ENCODE measurements at places on chromosomes 7 and 10.

- H3K27ac ChIP-seq, result no peak overlapping the region
- no peak for DNase-seq
- H3K4me1 ChIP-seq, result no peaks in the 10 kb centered on the region
- no peak overlapping the region for H3K4me3 ChIP-seq
- no peaks in the 10 kb centered on the region for H3K27me3 ChIP-seq
These were observed 54.1 kb upstream of the CYP26C1 start for GRCh38 chr10:93006435-93007039.

- no peaks in the 10 kb centered on the region for H3K36me3 ChIP-seq
- DNase-seq, result peak; percentile 46
- H3K27me3 ChIP-seq, result peaks cover 10% of the 10 kb centered on the region
- peak overlapping the region; percentile 52 for H3K27ac ChIP-seq
- H3K4me1 ChIP-seq, result peaks cover 21% of the 10 kb centered on the region
- peak overlapping the region; percentile 69 for H3K4me3 ChIP-seq
These were observed 627 bp downstream of the DUSP5 start for GRCh38 chr10:110498087-110498981.

GRCh38 chr7:141789917-141790316, at the start of gene TAS2R5:
TAS2R5 (plus strand) TSS chr7:141790217; CDS start chr7:141790362, 145 bp downstream.
- H3K27me3 ChIP-seq, result no peaks in the 10 kb centered on the region
- peaks cover 52% of the 10 kb centered on the region for H3K36me3 ChIP-seq
- no peak for DNase-seq
- H3K27ac ChIP-seq, result no peak within 1 kb of the TSS
- peaks cover 3% of the 10 kb centered on the region for H3K4me1 ChIP-seq

DNA sequence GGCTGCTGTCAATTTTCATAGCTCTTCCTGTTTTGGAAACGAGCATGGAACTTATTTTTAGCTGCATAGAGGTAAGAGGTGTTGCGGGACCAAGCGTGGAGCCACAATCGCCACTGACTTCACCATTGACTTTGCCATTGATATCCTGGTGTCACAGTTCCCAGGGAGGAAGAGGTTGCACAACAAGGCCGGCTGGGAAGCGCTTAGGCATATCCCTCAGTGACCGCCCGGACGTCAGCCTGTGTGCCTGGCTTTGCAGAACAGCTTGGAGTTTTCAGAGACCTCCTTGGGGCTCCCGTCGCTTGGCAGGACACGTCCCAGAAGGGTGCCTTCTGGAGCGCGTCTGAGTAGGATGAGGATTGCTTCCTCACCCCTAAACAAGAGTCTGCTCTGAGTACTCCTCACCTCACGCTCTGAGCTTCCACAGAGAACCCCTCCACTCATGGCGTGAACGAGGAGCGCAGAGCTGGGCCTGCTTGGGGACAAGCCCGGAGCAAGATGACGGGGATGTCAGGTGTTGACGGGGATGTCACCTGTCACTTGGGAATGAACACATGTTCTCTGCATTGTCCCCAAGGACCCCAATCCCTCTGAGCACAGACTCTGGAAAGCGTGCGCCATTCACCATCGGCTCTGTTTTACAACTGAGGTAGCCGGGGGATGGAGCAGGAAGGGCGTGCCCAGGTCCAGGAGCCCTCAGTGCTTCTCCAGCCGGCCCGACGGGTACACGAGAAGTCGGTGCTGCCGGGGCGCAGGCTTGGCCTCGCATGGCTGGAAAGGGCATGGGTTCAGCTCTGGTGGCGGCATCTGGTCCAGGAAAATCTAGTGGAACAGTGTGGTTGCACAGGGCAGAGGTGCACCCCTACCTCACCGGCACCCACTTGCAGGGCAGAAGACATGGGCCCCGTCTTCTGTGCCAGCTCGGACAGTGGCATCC, 192.3 kb upstream of the SHH start:
- H3K4me1 ChIP-seq, result peaks cover 13% of the 10 kb centered on the region
- no peak overlapping the region for H3K27ac ChIP-seq
- H3K4me3 ChIP-seq, result no peak overlapping the region
- DNase-seq, result no peak
- peaks cover 4% of the 10 kb centered on the region for H3K36me3 ChIP-seq

DNA sequence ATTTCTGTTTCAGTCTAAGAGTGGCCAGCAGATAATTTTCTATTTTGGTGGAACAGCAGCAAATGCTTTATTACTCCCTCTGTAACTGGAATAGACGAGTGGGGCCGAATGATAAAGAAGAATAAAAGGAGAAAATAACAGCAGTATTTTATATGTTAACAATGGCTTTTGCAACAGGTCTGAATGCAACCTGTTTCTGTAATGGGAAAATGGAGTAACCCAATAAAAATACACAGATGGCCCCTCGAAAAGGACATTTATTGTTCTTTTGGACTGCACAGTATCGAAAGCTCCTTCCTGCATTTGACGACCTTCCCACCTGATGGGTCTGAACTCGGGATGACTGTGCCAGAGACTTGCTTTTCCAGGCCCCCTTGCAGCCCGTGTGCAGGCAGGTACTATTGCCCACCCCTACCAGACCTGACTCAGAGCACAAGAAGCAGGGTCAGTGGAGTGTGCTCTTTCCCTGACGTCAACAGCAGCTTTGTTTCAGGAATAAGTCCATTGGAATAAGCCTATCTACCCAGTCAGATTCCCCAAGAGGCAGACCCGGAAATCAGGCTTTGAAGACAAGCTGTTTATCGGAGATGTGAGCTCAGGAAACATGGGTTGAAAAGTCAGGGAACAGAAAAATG, 306.5 kb upstream of the NEBL start:
- H3K4me1 ChIP-seq, result no peaks in the 10 kb centered on the region
- no peak overlapping the region for H3K4me3 ChIP-seq
- no peaks in the 10 kb centered on the region for H3K36me3 ChIP-seq
- DNase-seq, result no peak

All from naive thymus-derived CD8-positive, alpha-beta T cell (primary cell).